T-helper 2 cell (primary cell): ENCODE measurements at places on chromosomes 7 and 10.
A peak's percentile ranks its signal among the peaks of the same experiment; 100 is the strongest.

DNA sequence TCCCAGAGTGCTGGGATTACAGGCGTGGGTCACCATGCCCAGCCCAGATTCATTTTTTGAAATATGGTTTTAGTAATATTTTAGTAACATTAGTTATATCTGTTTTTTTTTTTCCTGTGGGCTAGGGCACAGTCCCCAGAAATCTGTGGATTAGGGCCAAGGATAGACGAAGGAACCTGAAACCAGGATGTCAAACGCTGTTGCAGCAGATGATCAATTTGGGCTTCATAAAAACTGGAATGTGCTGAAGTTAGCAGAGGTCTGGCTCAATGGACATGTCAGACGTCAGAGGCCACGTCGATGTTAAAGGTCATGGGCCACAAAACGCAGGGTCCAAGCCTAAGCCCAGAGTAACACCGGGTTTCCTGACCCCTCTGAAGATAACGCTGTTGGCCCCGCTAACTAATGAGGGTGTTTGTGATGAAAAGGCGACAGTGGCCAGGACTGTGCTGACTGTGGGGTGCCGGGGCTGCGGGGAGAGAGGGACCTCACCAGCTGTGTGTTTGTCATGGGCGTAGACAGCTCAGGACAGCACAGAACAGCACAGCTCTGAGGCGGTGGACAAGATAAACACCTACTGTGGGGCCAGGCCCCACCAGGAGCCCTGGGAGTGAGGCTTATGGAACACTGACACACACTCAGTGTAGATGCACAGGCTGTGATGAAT is 23.8 kb upstream of the GTPBP4 start:
- no peak for DNase-seq

- peak; percentile 55 for DNase-seq
These were observed 19.0 kb upstream of the DMBT1 start for GRCh38 chr10:122541541-122542002.

GRCh38 chr10:109696981-109697775 is 226.1 kb downstream of the XPNPEP1 start:
- no peak for DNase-seq

DNA sequence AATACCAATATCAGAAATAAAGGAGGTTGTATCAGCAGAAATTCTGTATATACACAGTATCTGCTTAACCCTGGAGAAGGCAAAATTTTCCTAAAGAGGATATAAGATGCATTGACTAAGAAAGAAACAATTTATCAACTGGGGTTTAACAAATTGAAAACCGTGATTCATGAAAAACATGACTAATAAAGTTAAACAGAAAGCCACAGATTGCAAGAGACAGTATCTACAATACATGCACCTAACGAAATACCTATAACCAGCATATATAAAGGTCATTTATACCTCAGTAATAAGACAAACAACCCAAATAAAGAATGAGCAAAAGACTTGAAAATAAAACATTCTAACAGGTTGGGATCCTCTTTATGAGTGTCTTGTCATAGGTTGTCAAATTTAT is 101.8 kb downstream of the IQUB start:
- DNase-seq: no peak

DNA sequence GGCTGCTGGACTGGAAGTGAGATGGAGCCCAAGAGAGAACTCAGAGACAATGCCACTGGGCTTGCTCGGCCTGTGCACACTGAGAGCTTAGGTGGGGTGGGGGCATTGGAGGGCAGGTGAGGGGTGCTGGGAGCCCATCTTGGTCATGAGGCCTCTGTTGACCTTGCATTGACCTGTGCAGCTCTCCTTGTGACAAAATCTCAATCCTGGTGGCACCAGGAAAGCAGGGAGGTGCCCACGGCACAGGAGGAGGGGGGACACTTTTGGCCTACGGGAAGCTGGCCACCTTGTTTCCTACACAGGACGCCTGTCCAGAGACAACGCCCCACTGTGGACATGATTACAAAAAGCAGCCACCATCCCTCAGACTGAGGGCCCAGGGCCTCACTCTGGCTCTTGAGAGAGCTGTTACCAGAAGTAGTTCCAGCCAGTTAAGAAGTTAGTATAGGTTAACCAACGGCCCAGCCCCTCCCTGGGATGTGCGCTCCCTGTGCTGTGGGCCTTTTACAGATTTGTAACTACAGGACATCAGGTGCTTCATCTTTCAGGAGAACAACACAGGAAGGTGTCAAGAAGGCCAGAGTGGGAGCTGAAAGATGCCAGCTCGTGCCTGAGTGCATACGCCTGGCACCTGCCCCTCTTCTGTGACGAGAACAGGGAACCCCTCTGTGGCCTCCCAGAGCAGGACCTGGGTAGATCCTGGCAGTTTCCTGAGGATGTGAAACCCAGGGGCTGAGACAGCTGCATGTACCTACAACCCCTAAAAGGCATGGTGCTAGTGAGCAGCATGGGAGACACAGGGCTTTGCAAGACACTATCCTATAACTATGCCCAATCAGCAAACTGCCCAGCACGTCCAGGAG is 10.3 kb downstream of the PKD1L1 start:
- no peak for DNase-seq
